Forelimb muscle (tissue), 1 donor: ENCODE measurements at places on chromosomes 7 and 10. TPM values are rescaled to one million over a fixed set of nuclear protein-coding genes. Genes with fewer than 3 reads are reported as not detected.

RNF148 gene
- not detected for polyA plus RNA-seq

GRCh38 chr10:106775127-106775526 is 389.4 kb downstream of the SORCS1 start:
- DNase-seq: no peak

GRCh38 chr10:24254180-24254579 is 45.2 kb downstream of the KIAA1217 start:
- DNase-seq: no peak

UBE3C gene
- polyA plus RNA-seq: 34.3 TPM

- no peak for DNase-seq
Measured at GRCh38 chr7:55077561-55078410, 59.0 kb downstream of the EGFR start.

TRPV6 gene
- polyA plus RNA-seq: 0.09 TPM

- no peak for DNase-seq
Measured at GRCh38 chr7:77837275-77837674, 38.7 kb downstream of the PHTF2 start.

- no peak for DNase-seq
Measured at GRCh38 chr10:99450156-99450555, 19.7 kb upstream of the GOT1 start.
